ENCODE measurements at places on chromosomes 11 and 22.

- DNase-seq = no peak
Measured at GRCh38 chr22:39965748-39966147, 5.6 kb downstream of the TMA7B start.

DNA sequence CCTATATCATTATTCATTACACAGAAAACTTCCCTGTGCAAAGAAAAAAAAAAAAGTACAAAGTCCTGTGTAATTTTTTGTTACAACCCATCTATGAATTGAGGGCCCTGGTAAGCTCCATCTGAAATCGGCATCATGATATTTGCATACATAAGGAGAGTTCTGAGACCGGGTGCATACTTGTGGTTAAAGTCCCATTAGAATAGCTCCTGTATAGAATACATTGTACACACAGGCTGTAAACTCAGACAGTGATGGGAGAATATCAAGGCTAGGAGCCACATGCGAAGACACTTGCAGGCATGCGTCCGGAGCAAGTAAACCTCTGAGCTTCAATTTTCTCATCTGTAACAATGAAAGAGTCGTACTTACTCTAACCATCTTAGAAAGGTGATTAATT, 353.2 kb downstream of the ETS1 start:
- DNase-seq = no peak

GRCh38 chr11:4957396-4957795, 1.9 kb upstream of the OR51A2 start:
- DNase-seq = no peak

GRCh38 chr11:72234514-72234830, 9.5 kb downstream of the PHOX2A start:
- DNase-seq = no peak

- DNase-seq = no peak
Measured at GRCh38 chr11:134425816-134426536, 13.9 kb upstream of the B3GAT1 start.

- DNase-seq = peak; percentile 55
Measured at GRCh38 chr22:50148991-50149721, 21.4 kb upstream of the PANX2 start.

DNA sequence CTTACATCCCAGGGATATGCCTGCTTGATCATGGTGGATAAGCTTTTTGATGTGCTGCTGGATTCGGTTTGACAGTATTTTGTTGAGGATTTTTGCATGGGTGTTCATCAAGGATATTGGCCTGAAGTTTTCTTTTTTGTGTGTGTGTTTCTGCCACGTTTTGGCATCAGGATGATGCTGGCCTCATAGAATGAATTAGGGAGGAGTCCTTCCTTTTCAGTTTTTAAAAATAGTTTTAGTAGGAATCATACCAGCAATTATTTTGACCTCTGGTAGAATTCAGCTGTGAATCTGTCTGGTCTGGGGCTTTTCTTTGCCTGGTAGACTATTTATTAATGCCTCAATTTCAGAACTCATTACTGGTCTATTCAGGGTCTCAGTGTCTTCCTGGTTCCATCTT, 362.4 kb downstream of the JRKL start:
- DNase-seq = no peak

GRCh38 chr11:61730240-61730994, 22.0 kb upstream of the MYRF start:
- no peak for DNase-seq

DNA sequence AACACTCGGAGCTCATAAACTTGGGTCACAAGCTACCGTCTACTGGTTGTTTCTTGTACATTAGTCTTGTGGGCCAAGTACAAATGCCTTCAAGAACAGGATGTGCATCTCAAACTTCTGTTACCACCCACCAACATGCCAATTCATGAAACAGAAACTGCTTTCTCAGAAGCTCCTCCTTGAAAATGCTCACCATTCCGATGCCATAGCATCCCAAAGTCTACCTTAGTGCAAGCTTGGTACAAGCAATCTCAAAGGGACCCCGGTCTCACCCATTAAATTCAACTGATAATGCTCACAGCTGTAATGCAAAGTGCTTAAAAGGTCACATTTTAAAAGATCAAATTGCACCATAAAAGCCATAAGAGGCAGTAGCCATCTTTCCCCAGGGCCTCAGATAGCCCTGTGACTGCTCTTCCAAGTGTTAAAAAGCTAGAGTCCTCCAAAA, 31.8 kb upstream of the CCDC34 start:
- DNase-seq = no peak

- no peak for DNase-seq
Measured at GRCh38 chr22:41245917-41246499, 5.3 kb upstream of the CHADL start.

DNA sequence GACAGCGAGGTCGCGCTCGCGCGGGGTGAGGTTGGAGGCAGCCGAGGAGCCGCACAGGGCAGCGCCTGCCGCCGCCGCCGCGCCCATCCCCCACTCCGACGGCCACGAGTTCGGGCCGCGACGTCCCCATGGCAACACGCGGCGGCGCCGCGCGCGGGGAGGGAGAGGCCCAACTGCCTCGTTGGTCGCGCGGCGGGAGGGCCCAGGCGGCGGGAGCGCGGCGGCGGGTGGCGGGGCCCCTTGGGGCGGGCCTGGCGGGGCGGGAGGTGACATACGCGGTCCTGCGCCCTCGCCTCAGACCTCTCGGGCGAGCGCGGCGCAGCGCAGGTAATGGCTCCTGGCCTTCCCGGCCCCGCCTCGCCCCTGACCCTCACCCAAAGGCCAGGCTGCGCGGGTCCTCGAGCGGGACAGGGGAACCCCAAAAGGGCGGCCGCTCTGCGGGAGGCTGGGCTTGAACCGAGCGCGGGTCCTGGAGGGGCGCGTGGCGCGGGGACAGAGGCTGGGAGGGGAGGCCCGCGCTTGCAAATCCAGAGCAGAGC, at the start of gene DEUP1:
Gene DEUP1 (plus strand): TSS at position 297 of the 539 bp plus-strand sequence. CDS start 1,518 bp downstream, outside the sequence.
- no peak for DNase-seq

DNA sequence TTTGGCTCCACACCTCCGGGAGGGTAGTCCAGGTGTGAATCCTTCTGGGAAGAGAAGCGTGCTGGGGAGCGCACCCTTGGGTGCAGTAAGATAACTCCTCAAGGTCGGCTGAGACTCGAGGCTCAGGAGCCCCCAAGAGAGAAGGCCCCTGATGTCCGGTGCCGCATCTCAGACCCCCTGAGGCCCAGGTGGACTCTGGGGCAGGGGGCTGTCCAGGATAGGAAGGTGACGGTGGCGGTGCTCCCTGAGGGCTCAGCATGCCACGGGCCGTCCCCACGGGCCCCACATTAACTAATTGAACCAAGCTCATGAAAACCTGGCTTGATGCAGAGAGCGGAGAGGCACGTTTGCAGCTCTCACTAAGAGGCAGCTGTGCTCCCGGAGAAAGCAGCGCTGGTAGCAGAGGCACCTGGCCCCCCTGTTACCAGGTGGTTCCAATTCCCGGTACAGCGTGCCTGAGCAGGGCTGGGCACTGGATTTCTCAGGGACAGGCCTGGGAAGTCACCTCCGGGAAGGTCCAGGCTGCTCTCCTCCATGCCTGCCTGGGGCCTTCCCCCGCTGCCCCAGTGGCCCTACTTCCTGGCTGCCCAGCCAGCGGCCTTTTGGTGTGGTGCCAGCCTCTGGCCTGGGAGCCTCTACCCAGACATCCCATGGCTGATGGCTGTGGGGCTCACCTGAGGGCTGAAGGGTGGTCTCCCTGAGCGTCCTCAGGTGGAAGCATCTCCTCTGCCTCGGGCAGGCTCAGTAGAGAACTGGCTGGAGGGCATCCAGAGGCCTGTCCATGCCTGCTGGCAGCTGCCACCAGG, 1.1 kb downstream of the KCNQ1 start:
- no peak for DNase-seq

- DNase-seq = no peak
Measured at GRCh38 chr11:8709002-8709672, 26.5 kb downstream of the RPL27A start.

- peak; percentile 8 for DNase-seq
Measured at GRCh38 chr11:60130496-60130895, 42.0 kb downstream of the MS4A2 start.

- no peak for DNase-seq
Measured at GRCh38 chr22:40289991-40290459, 56.3 kb upstream of the ADSL start.

GRCh38 chr22:17777005-17777716, 2.9 kb upstream of the BID start:
- no peak for DNase-seq

DNA sequence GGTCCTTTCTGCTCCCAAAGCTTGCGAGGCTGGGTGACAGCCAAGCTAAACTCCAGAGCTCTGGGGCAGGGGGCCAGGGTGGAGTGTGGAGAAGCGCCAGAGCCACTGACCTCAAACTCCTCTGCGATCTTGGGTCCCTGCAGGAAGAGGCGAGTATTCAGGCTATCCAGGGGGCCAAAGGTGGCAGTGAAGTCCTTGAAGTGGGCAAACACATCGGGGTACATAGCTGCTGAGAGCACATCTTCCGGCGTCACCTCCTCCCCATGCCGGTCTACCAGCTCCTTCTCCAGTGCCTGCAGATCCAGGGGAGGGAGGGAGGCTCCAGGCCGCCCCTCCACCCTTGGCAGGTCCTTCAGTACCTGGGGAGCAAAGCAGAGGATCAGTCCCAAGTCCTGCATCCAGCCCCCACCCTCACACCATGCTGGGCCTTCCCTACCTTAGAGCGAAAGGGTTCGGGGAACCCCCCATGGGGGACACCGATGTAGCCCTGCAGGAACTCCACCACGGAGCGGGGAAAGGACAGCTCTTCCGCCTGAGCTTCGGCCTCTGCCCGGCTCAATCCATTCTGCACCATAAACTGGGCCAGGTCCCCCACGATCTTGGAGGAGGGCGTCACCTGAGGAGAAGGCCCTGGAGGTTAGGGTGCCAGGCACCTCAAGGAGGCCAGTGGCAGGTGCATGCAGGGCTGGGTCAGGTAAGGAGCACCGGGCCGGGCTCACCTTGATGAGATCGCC, 6.4 kb downstream of the RCE1 start:
- no peak for DNase-seq

DNA sequence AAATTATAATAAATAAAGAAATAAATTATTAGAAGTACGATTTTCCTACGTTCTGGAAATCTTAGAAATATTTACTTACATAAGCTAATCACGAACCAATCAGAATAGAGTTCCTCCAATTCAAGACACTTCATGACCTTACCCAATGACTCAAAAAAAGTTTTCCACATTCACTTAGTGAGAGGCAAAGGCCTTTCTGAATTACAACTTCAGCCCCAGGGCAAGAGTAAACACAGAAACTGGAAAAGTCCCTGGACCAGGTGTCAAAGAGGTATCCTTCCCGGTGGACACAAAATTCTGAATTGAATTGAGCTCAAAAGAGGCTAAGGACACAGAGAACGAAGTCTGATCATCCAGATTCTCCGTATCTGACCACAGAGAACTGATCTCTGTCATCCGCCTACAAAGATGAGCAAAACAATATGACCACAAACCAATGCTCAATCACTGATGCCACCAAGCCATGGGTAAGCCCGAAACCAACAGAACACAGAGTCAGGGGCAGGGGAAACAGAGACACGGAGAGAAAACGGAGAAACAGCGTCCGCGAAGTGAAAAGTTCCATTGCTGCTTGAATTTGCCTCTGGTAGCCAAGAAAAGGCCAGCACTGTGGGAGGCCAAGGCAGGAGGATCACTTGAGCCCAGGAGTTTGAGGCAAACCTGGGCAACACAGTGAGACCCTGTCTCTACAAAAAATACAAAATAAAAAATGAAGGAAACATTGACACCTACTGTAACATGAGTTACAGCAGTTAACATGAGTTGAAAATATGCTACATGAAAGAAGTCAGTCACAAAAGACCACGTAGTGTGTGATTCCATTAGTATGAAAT, 6.8 kb downstream of the BID start:
- DNase-seq = no peak

- DNase-seq = no peak
Measured at GRCh38 chr22:19103880-19104821, 18.1 kb downstream of the DGCR2 start.

GRCh38 chr22:27393371-27393770, 408.2 kb downstream of the MN1 start:
- DNase-seq = no peak

GRCh38 chr11:67276781-67277230, 10.5 kb downstream of the GRK2 start:
- no peak for DNase-seq

DNA sequence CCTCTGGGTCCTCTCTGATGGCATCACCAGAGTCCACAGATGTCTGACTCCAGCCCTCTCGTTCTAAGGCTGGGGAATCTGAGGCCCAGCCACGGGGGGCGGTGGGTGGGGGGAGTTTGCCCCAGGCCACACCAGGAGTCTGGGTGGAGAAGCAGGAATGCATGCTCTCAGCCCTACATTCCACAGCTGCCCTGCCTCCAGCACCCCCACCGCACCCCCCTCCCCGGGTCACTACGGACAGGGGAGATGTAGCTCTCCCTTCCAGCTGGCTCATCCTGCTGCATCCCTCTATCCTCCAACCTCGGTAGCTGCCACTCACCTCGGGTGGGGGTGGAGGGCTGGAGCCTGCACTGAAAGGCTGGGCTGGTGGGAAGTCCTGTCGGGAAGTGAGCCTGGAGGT, 2.3 kb upstream of the PVALB start:
- DNase-seq = no peak

DNA sequence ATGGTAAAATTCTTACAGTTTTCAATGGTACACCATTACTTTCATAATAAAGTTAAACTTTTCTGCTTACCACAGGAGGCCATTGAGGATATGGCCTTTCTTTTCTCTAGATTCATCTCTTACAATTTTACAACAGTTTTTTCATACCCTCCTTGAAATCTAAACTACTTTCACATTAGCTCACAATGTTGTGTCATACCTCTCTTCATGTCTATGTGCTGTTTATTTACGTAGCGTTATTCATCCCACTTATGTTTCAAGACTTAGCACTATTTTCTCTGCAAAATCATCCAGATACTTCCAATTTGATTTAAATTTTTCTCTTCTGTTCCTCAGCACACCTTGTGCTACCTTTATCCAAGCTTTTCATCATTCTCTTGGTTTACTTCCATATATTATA, 123.3 kb downstream of the METTL15 start:
- no peak for DNase-seq

- DNase-seq = no peak
Measured at GRCh38 chr11:94866231-94866822, 98.2 kb downstream of the AMOTL1 start.

- no peak for DNase-seq
Measured at GRCh38 chr11:30855383-30856006, 269.3 kb upstream of the MPPED2 start.

DNA sequence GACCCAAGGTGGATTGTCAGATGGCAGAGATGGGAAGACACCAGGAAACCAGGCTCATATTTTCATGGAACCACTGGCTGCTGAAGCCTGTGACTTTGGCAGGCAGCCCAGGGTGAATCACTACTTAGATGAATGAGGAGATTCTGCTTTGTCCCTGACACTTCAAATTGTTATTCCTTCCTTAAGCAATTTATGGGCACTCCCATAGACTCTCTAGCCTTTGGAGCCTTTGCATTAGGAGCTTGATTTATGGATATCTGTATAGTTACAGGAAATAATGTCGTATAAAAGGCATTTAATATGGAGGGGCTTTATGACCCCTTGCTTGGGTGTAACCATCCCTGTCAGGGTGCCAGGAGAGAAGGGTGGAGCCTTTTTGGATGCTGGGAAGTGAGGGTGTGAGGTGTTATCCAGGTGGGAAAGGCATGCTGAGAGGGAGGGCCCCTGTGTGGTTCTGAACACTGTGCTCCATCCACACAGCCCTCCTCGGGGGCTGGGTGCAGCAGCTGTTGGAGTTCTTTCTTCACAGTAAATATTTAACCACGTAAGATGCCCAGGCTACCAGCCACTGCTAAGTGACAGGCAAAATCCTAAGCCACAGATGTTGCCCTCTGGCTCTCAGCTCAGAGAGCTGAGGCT, 35.3 kb downstream of the IL18 start:
- DNase-seq = peak; percentile 93

Measured in HTR-8/SVneo (cell line).